NCI-H2081 (cell line): ENCODE measurements at places on chromosomes 13 and 19.
A peak's percentile ranks its signal among the peaks of the same experiment; 100 is the strongest.

- DNase-seq = no peak
Observed at GRCh38 chr13:109671919-109672318, 114.5 kb downstream of the IRS2 start.

GRCh38 chr13:32960626-32961025, 55.6 kb upstream of the KL start:
- no peak for DNase-seq

DNA sequence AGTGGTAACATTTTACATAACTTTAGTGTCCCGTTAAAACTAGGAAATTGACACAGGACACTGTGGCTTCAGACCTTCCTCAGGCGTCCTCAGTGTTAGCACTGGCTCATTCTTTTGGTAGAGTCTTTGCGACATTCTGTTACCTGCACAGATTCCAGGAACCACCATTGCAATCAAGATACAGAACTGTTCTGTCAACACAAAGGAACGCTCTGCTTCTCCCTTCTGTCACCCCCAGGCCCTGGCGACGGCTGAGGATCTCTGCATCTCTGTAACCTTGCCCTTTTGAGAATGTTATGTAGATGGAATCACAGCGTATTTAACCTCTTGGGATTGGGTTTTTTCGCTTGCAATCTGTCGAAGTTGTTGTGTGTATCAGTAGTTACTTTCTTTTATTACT, 22.6 kb downstream of the KDM4B start:
- DNase-seq = no peak

DNA sequence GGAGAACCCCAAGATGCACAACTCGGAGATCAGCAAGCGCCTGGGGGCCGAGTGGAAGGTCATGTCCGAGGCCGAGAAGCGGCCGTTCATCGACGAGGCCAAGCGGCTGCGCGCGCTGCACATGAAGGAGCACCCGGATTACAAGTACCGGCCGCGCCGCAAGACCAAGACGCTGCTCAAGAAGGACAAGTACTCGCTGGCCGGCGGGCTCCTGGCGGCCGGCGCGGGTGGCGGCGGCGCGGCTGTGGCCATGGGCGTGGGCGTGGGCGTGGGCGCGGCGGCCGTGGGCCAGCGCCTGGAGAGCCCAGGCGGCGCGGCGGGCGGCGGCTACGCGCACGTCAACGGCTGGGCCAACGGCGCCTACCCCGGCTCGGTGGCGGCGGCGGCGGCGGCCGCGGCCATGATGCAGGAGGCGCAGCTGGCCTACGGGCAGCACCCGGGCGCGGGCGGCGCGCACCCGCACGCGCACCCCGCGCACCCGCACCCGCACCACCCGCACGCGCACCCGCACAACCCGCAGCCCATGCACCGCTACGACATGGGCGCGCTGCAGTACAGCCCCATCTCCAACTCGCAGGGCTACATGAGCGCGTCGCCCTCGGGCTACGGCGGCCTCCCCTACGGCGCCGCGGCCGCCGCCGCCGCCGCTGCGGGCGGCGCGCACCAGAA, 1.1 kb downstream of the SOX1 start:
- DNase-seq = peak; percentile 66

DNA sequence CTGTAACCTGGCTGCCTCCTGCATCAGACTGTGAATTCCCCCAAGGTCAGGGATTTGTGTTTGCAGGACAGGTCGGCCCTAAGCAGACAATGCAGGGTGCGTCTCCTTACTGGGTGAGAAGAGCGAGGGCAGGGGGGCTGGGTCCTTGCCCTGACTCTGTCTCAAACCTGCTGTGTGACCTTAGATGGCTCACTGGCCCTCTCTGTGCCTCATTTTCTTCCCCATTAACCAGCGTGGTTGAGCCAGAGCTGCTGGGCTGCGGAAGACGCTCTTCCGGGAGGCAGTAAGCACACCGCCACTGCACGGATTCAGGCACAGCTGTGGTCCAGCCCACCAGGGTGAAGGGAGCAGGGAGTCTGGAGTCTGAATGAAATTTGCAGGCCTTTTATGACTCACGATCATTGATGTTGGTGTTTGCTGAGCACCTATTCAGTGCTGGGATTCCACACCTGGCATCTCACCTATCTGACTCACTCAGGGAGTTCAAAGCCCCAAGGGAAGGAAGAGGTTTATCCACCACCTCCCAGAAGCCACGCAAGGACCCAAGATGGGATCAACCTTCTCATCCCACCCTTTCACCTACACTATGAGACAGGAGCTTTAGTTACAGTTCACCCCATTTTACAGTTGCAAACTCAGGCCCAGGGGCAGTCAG, 2.5 kb downstream of the AKT1S1 start:
- DNase-seq = no peak

GRCh38 chr19:16856091-16856490, 26.9 kb downstream of the SIN3B start:
- DNase-seq = no peak

GRCh38 chr19:6393983-6394412, 1.0 kb upstream of the GTF2F1 start:
- no peak for DNase-seq

- no peak for DNase-seq
Observed at GRCh38 chr19:29640231-29640630, 25.0 kb upstream of the PLEKHF1 start.

- peak; percentile 36 for DNase-seq
Observed at GRCh38 chr13:42649831-42650230, 75.9 kb downstream of the TNFSF11 start.

GRCh38 chr19:14369399-14370168, 11.7 kb upstream of the ADGRE5 start:
- DNase-seq = no peak

- DNase-seq = no peak
Observed at GRCh38 chr19:50233308-50233910, 30.0 kb downstream of the MYH14 start.

- peak; percentile 48 for DNase-seq
Observed at GRCh38 chr19:47414469-47414868, 4.9 kb downstream of the MEIS3 start.

DNA sequence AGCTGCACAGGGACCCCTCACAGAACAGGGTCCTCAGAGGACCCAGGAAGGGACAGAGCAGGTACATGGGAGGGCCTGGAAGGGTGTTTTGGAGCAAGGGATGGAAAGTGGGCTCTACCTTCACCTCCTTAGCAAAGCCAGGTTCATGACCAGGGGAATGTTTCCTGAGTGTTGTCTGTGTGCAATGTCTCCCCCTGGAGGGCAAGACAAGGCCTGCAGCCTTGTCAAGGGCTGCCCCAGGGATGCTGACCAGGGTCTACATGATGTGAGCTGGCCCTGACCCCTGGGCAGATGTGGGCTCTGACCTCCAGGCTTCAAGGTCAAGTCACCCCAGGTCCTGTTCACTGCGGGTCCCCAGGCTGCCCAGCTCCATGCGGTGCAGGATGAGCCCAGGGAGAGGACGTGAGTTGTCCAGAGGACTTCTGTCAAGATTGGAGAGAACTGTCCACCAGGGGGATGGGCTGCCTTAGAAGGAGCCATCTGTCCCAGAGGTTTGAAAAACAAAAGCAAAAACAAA, 1.0 kb upstream of the CEACAM1 start:
- DNase-seq = peak; percentile 2

GRCh38 chr19:28426730-28427225, 786.2 kb downstream of the UQCRFS1 start:
- DNase-seq = no peak

DNA sequence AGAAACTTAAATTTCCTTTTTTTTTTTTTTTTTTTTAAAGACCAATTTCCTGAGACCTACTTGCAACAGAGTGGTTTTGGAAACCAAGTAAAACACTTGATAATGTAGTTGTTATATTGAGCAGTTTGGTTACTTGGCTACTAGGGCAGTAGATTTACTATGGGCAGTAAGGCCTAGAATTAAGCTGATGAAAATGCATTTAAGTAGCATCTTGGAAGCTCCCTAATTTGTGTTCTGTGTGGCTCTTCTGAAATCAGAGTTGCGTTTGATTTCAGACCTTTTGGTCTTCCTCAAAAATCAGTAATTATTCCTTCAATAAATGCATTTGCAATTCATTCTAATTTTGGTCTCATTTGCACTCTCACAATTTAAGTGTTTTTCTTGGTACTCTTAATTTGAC, 810 bp downstream of the GPR180 start:
- DNase-seq = no peak

DNA sequence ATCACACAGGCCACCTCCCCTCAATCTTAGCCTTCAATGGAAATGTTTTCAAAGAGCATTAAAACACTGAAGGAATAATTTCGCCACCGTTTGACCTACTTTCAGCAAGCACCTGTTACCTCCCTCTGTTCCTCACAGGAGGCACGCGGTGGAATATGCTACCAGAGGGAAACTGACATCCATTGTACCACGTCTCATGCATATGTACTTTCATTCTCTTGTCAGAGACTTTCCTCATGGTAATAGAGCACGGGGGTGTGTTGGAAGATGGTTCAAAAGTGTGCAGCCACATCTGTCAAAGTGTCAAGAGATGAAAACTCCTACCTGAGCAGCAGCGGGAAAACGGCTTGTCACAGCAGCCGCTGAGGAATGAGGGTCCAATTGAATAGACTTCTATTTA, 143.4 kb downstream of the NALCN start:
- no peak for DNase-seq

DNA sequence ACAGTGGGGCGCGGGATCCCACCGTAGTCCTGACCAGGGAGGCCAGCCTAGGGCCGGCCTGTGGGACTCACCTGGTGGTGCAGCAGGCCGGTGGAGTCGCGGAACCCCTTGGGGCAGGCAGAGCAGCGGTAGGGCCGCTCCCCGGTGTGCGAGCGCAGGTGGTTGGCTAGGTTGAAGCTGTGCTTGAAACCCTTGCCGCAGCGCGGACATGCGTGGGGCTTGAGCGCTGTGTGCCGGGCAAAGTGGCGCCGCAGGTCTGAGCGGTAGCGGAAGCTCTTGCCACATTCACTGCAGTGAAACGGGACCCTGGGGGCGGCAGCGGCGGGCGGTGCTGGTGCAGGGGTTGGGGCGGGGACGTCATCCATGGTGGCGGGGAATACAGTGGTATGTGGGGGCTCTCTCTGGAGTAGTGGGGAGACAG, 1.8 kb downstream of the FIZ1 start:
- DNase-seq = no peak

- DNase-seq = peak; percentile 98
Observed at GRCh38 chr19:2977001-2977745, at the start of gene TLE6. TLE6 (plus strand) TSS chr19:2977564; CDS start chr19:2978234, 670 bp downstream.

DNA sequence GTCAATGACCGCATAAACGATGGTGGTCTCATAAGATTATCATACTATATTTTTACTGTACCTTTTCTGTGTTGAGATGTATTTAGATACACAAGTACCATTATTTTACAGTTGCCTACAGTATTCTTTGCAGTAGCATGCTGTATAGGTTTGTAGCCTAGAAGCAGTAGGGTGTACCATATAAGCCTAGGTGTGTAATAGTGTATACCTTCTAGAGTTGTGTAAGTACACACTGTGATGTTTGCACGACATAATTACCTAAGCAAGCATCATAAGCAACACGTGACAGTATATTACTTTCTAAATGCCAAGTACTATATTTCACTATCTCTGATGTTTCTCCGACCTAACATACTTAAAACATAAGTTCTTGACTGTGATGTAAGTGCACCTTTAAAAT, 2.7 kb downstream of the LPAR6 start:
- no peak for DNase-seq

DNA sequence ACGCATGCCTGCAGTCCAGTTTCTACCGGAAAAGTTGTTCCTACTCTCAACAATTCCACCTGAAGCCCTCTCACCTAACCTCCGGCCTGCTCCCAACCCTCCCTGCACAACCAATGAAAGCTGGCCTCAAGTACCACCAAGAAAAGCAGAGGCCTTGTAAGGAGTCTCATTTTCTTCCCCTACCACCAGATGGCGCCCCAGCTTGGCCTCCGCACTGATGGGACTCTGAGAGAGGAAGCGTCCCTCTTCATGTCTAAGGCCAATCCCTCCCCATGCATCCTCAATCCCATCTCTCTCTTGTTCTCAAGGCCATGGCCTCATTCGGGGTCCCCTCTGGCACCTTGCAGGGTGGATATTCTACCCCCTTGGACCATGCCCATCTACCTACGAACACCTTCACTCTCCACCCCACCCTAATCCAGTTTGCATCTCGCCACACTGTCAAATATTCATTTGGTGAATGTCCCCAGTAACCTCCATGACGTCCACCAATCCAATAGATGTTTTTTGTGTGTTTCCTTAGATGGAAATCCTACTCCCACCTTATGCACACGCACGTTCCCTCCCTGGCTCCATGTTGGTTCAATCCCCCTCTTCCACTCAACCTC, 412.8 kb downstream of the ZNF536 start:
- DNase-seq = no peak

GRCh38 chr13:40120781-40121180, 465.3 kb downstream of the COG6 start:
- DNase-seq = no peak

- no peak for DNase-seq
Observed at GRCh38 chr19:18478545-18479311, 40.8 kb upstream of the ISYNA1 start.

GRCh38 chr19:14582894-14583340, at the start of gene CLEC17A:
CLEC17A (plus strand) TSS chr19:14583084; CDS start chr19:14583161, 77 bp downstream.
- no peak for DNase-seq

- DNase-seq = no peak
Observed at GRCh38 chr13:83819156-83819555, 63.1 kb downstream of the SLITRK1 start.

GRCh38 chr13:97259798-97260714, 37.9 kb downstream of the MBNL2 start:
- DNase-seq = no peak

DNA sequence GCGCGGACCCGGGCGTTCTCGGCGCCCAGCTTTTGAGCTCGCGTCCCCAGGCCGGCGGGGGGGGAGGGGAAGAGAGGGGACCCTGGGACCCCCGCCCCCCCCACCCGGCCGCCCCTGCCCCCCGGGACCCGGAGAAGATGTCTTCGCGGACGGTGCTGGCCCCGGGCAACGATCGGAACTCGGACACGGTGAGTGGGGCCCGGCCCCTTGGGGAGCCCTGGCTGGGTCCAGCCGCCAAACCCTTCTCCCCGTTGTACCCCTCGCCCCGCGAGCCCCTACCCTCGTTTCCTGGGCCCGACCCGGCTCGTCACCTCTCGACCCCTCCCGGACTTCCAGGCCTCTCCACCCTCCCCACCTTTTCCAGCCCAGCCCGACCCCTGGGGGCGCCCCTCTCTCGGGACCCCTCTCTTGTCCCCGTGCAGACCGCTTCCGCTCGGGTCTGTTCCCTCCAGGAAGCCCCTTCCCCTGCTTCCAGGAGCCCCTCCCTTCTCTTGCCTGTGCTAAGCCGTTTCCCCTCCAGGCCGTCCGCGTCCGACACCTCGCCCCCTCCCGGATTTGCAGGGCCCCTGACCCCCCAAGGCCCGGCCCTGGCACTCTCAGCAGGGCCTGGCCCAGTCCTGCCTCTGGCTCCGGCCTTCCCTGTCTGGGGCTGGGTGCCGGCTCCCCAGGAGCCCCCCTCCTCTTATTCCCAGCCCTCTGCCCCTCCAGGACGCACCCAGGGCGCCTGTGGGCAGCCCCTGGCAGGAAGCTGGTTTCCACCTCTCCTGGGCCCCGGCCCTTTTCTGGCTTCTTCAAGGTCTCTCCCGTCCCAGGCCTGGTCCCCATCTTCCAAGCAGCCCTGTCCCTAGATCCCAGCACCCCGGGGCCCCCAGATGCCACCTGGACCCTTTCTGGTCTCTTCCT, 632 bp downstream of the MARK4 start:
- DNase-seq = no peak

- no peak for DNase-seq
Observed at GRCh38 chr13:60275208-60275607, 111.5 kb upstream of the DIAPH3 start.

- DNase-seq = peak; percentile 19
Observed at GRCh38 chr13:29707876-29708543, 112.5 kb upstream of the SLC7A1 start.

GRCh38 chr13:50915565-50915964, 6.0 kb downstream of the RNASEH2B start:
- DNase-seq = peak; percentile 11

- DNase-seq = peak; percentile 41
Observed at GRCh38 chr13:36086117-36086516, 45.1 kb downstream of the DCLK1 start.
